Urinary bladder (tissue), 4 donors: ENCODE measurements at places on chromosomes 6 and 20. TPM values are rescaled to one million over a fixed set of nuclear protein-coding genes. Genes with fewer than 3 reads are reported as not detected.

The PROKR2 gene
- not detected for total RNA-seq

The GSTA3 gene
- total RNA-seq, result not detected

The TRAPPC3L gene
- total RNA-seq, result 0.42 TPM

The CLIC5 gene
- 4.3 TPM for total RNA-seq

The PRR18 gene
- not detected for total RNA-seq

The FOXQ1 gene
- total RNA-seq, result 10.8 TPM

The CGA gene
- not detected for total RNA-seq

The SMOC2 gene
- total RNA-seq, result 61.1 TPM

The RIPPLY2 gene
- 0.26 TPM for total RNA-seq
